Stimulated activated CD8-positive, alpha-beta memory T cell treated with anti-CD3 and anti-CD28 coated beads, Interleukin-4, amount 100 ng/mL, for 1 hour (primary cell): ENCODE measurements at places on chromosomes 11 and 22.

DNA sequence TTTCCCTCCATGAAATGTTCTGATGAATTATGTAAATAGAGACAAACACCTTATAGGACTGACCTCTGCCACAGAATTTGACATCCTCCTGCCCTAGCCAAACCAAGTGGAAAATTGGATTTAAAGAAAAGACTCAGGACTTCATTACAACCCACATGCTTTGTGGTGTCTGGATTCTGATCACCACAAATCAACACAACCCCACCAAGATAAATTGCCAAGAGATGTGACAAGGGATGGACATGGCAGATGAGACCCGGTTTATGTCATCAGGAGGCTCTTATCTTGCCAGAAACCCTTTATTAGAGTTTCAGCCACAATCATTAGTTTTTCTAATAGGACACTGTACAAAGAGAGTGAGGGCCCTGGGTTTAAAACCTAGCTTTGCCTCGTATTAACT is 57.9 kb upstream of the SLC6A5 start:
- DNase-seq, result no peak

DNA sequence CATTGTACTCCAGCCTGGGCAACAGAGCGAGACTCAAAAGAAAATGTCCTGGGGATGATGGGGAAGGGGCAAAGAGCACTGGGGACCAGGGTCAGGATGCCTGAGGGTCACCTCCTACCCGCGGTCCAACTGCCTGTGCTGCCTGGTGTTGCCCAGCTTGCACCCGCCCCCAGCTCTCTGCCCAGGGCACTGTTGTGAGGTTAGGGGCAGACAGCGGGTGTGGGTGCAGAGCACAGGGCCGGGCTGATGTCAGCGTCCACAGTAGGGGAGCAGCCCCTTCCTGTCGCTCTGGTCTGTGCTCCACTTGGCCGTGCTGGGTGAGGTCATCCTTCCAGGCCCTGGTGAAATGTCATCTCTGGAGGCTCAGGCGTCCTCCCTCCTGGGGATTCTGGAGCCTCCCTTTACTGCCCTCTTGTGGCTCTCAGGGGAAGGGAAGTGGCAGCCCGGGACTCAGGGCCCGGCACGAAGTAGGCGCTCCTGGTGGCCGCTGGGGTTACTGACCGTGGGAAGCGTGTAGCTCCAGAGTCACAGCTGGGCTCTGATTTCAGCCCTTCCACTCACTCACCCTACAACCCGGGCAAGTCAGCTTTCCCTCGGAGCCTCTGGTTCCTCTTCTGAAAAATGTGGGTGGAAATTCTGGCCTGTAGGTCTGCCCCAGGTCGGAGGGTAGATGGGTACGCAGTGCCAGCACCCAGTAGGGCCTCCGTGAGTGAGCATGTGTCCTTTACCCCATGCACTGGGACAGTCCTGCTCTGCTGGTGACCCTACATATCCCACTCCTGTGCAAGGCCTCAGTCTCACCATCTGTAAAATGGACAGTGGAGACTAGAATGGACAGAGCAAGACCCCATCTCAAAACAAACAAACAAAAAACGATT is 17.3 kb upstream of the PRR5 start:
- DNase-seq, result peak; percentile 51

DNA sequence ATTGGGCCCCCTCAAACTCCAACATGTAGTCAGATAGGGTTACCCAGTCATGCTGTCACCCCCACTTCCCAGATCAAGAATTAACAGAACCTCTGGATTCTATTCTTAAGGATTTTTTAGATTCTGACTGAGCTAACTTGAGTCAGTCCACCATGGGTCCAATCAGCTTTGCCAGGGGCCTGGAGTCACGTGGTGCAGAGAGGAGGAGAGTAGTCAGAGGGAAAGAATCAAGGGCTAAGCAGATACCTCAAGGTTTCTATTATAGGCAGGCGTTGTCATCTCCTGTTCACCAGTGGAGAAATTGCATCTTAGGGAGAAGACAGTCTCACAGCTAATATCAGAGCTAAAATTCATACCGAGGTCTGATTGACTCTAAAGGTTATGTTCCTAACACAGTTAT is 28.2 kb downstream of the FZD4 start:
- no peak for DNase-seq

DNA sequence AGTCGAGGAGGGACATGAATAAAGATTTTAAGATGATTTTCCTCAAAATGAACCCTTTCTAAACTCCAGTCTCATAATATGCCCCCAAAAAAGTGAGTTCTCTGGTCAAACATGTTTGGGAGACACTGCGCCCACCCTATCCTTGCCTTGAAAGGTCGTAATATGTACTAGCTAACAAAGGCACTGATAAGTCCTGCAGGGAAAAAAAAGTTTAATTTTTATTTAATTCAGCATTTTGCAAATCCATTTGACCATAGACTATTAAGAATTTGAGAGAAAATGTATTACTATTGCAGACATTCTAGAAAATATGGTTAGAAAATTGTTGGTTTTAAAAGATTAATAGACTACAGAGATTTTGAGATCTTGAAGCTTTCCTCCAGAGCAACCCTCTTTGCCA is 120.6 kb upstream of the ASPHD2 start:
- DNase-seq, result no peak

- DNase-seq, result peak; percentile 56
Observed at GRCh38 chr22:41237707-41238569, 2.8 kb downstream of the CHADL start.

GRCh38 chr11:68003846-68004550 is at the start of gene UNC93B1:
Gene UNC93B1 (minus strand): TSS chr11:68004097. CDS start chr11:68004043, 54 bp downstream.
- peak; percentile 52 for DNase-seq

DNA sequence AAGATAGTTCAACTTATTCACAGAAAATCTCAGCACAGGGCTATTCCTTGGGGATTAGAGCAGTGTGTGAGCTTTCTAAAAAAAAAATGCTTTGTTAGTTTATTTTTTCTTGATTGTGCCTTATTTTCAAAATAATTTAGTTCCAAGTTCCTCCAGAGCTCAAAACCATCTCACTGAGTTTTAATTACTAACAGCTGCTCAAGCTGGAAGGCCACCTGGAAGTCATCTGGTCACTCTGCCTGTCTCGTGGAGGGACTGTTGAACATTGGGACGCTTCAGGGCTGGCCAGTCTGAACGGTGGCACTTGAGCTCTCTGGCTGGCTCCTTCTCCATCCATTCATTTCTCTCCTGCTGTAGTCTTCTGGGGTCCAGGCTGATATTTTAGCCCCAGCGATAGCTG is 4.0 kb downstream of the OR51E1 start:
- DNase-seq, result no peak

GRCh38 chr22:29346659-29347058 is 31.2 kb upstream of the RASL10A start:
- DNase-seq, result no peak

GRCh38 chr22:29831958-29832357 is 6.1 kb downstream of the ASCC2 start:
- DNase-seq, result no peak

DNA sequence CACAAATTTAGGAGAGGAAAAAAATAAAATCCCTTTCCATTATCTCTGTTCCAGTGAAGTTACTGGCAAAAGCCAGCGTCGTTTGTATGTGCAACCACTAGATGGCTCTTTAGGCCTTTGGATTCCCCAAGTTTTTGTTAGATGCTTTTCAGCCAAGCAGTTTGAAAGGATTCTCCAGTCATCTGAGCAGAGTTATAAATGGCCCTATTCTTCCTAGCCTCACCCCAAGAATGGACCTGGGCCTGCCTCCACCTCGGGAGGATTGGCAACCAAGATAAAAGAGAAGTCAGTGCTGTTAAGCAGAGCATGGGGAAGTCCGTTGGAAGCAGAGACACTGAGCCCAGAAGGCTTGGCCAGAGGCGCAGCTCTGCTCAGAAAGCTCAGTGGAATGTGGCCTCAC is 15.4 kb downstream of the FAM181B start:
- DNase-seq, result no peak

GRCh38 chr11:96017856-96018255 is 93.9 kb upstream of the MTMR2 start:
- DNase-seq, result no peak

- DNase-seq, result no peak
Observed at GRCh38 chr11:848380-848931, 5.8 kb downstream of the TSPAN4 start.

- no peak for DNase-seq
Observed at GRCh38 chr11:71433648-71434450, 14.3 kb downstream of the DHCR7 start.

DNA sequence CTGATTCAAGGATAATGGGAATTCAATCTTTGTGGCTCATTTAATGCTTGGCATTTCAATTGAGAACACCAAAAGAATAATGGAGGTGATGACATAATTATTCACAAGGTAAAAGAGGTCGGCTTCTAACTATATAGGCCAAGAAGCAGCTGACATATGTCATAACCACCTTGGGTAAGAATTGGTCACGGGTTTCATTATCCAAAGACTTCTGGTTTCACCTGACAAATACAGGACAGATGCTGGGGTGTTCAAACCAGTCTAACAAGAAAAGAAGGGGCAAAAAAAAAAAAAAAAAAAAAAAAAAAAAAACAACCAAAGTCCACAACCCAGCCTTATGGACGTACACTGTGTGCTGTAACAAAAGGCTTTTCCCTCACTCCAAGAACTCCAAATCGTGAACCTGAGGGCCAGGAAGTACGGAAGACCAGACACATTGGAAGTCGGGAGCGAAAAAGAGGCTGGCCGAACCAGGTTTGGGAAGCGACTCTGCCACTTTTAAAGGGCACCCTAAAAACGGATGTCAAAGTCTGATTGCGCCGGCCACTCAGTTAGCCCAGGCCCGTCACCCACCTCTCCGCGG is 385 bp downstream of the HARBI1 start:
- no peak for DNase-seq

DNA sequence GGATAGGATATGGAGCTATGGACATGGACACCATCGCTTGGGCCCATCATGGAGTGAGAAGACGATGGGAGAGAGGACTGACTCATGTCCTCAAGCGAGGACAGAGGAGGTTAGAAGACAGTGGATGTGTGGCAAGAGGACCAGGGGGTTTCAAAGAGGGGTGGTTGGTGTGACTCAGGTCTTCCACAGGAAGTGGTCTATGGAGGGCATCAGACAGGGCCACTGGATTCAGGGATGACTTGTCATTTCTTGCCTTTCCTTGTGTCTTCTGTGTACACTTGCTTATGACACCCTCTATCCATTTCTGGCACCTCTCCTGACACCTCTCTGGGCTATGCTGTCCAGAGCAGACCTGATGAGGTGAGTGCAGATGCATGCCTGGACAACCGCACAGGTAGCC is 115.4 kb downstream of the OSBP2 start:
- DNase-seq, result no peak

GRCh38 chr11:43937434-43938411 is 4.7 kb upstream of the C11orf96 start:
- no peak for DNase-seq

DNA sequence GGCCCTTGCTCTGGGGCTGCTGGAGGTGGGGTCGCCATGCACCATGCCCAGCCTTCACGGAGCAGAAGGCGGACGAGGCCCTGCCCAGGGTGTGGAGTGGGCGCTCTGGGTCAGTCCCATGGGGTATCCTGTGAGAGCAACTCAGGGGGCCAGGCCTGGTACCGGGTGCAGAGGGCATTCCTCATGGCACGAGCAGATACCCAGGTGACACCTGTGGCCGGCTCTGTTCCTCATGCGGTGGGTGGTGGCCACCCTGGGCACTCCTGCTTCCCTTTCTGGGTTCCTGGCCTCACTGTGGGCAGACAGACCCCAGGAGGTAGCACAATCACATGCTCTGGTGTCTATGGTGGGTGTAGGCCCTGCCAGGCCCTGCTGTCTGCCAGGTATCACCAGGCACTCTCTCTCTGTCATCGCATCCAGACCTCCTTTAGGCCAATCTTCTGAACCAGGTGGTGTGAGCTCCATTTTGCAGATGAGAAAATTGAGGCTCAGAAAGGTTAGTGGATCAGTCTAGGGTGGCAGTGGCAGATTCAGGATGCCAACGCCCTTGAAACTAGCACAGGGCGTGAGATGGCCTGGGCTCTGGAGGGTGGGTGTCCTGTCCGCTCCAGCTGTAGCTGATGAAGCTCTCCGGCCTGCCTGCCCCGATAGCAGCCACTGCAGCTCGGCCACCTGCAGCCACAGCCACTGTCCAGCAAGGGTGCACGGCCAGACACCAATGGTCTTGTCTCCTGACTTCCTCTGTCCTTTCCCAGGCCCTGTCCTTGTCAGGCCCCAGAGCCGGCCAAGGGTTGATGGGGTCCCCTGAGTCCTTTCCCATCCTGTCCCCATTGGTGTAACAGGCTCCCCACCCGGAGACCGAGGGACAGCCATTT is 15.1 kb downstream of the DGKZ start:
- DNase-seq, result no peak

DNA sequence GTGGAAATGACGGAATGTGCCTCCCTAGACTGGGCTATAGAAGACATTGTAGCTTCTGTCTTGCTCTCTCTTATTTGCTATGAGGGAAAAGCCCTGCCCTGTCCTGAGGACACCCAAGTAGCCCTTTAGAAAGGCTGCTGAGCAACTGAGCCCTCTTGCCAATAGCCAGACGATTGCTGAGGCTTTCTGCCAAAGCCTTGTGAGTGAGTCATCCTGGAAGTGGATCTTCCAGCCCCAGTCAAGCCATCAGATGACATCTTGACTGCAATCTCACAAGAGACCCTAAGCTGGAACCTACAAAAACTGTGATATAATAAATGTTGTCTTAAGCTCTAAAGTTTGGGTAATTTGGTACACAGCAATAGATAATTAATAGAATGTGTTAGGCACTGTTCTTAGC is 3.9 kb upstream of the TRAF6 start:
- DNase-seq, result no peak

DNA sequence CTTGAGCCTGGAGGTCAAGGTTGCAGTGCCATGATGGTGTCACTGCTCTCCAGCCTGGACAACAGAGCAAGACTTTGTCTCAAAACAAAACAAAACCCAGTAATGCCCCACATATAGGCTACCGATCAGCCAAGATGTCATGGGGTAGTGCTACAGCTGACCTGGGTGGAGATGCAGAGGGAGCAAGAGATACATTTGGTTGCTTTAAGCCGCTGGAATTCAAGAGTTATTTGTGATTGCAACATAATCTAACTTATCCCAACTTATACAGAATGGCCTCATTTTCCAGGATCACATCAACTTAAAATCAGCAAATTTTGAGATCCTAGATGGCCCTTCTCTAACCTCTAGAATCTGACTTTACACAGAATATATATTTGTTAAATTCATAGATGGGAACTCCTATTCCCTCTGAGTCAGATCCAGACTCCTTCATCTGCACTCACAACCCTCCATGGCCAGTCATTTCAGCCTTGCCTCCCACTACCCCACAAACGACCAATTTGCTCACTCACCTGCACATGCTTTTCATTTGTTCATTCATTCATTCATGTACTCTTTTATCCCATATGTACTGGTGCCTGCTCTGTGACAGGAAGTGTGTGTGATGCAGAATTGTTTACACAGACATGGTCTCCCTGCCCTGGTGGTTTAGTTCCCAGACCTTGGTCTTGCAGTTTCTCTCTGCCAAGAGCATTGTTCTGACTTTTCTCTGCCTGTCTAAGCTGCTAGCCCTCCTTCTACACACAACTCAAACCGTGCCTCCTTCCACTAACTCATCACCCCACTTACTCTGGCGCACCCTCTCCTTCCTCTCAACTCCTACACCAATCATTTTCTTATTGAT is 24.1 kb upstream of the APLNR start:
- DNase-seq, result no peak
